ENCODE measurements at places on chromosomes 6 and 20.

DNA sequence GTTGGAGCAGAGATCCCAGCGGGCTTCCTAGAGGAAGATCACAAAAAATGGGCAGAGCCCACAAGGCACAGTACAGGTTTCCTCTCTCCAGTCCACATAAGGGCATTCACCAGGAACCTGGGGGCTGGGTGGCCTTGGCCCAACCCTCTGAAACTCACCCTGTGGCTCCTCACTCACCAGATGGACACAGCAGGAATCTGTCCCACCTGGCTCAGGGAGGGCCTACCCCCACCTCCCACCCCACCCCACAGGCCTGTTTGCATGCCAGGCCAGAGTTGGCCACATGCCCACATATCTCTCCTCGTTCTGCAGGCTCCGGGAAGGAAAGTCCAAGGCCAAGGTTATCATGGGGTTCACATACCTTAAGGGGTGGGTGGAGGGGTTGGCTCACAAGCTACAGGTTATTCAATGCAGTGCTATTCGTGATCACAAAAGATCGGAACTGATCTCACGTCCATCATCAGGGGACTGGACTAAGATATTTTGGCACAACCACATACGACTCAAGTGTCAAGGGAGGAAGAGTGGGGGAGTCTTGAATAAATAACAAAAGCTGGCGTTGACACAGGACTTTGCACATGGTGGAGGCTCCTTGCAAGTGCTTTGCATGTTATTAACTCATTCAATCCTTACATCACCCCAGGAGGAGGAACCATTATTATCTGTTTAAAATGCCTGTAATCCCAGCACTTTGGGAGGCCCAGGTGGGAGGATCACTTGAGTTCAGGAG, 13.0 kb downstream of the RIPOR3 start:
- no peak for DNase-seq
- no peaks in the 10 kb centered on the region for H3K36me3 ChIP-seq
- H3K27me3 ChIP-seq: no peaks in the 10 kb centered on the region
- no peak overlapping the region for H3K4me3 ChIP-seq
- H3K27ac ChIP-seq: no peak overlapping the region

DNA sequence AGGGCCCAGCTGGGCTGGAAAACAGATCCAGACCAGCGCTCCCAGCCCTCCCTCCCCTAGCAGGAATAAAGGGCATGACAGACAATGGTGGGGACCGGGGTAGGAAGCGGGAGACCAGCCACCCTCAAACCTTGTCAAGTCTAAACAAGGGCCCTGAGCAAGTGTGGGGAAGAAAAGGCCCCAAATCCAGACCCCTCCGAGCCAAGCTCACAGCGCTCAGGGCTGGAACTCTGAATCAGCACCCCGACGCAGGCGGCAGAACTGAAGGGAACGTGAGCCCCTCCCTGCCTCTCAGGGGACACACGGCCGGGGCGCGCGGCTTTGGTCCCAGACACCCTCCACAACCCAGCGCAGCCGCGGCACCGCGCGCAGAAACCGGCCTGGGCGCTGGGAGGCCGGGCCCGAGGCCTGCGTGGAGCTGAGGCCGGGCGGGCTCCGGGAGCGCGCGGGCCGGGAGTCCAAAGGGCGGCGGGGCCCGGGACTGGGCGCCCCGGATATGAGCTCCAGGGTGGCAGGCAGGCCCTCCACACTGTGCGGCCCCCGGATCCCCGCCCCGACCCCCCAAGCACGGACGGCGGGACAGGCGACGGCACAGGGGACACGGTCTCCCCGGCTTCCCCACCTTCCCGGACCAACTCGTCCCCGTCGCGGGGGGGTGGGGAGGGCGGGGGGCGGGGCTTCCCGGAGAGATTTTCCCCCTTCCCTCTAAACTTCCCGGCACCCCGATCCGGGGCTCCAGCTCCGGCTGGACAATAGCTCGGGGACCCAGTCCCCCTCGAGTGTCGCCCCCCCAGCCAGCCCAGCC, 641 bp downstream of the TEAD3 start:
- DNase-seq: no peak
- peak overlapping the region; percentile 98 for H3K27ac ChIP-seq
- no peaks in the 10 kb centered on the region for H3K27me3 ChIP-seq
- peak overlapping the region; percentile 96 for H3K4me3 ChIP-seq
- H3K4me1 ChIP-seq: peaks cover 42% of the 10 kb centered on the region
- peaks cover 4% of the 10 kb centered on the region for H3K36me3 ChIP-seq

DNA sequence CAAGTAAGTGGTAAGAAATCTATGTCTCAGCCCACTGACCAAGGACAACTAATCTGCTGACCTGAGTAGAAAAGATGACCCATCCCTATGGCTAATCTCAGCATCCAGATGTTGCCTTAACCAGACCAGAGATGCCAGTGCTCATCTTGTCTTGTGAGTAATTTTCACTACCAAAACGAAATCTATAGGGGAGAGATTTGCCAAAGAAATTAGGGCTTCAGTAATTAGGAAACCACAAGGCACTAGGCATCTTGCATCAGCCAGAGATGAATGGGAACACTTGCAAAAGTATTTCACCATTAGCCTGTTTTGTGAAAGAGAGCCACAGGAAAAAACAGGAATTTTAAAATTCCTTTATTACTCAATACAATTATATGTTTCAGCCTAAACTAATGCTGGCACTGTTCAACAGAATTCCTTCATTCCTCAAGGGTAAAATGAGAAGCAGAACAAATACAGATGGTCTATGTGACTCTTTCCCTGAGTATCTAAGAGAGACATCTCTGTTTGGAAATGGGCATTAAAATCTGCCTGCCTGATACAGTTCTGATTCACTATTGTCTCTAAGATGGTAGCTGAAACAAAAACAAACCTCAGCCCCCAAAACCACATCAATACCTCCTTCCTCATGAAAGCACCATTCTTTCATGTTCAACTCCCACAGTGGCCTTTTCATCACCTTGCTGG, 87.8 kb downstream of the GMDS start:
- DNase-seq: no peak
- no peaks in the 10 kb centered on the region for H3K36me3 ChIP-seq
- no peak overlapping the region for H3K4me3 ChIP-seq
- H3K4me1 ChIP-seq: peaks cover 5% of the 10 kb centered on the region

DNA sequence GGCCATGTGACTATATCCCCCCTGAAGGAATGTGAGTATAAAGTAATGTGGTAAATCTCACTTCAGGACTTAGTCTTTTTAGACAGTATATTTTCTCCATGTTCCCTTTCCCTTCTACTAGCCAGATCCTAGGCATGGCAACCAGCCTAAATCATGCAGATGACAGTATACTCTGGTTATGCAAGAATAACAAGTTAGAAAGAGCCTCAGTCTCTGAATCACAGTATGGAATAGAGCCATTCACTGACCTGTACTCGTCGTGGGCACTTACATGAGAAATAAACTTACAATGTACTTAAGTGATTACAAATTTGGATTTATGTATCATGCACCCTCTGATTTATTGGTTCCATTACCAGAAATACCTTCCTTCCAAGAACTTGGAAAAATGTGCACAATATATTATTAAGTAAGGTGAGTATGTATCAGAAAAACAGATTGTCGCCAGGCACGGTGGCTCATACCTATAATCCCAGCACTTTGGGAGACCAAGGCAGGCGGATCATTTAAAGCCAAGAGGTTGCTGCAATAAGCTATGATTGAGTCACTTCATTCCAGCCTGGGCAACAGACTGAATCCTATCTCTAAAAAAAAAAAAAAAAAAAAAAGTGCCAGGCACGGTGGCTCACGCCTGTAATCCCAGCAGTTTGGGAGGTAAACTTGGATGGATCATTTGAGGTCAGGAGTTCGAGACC, 25.1 kb upstream of the FAM8A1 start:
- no peaks in the 10 kb centered on the region for H3K27me3 ChIP-seq
- no peak overlapping the region for H3K4me3 ChIP-seq
- H3K27ac ChIP-seq: peak overlapping the region; percentile 70
- no peaks in the 10 kb centered on the region for H3K36me3 ChIP-seq
- no peak for DNase-seq

GRCh38 chr6:144418959-144419545, 133.9 kb downstream of the UTRN start:
- peaks cover 6% of the 10 kb centered on the region for H3K4me1 ChIP-seq
- no peak for DNase-seq
- H3K4me3 ChIP-seq: no peak overlapping the region
- no peaks in the 10 kb centered on the region for H3K27me3 ChIP-seq
- H3K36me3 ChIP-seq: peaks cover 20% of the 10 kb centered on the region

DNA sequence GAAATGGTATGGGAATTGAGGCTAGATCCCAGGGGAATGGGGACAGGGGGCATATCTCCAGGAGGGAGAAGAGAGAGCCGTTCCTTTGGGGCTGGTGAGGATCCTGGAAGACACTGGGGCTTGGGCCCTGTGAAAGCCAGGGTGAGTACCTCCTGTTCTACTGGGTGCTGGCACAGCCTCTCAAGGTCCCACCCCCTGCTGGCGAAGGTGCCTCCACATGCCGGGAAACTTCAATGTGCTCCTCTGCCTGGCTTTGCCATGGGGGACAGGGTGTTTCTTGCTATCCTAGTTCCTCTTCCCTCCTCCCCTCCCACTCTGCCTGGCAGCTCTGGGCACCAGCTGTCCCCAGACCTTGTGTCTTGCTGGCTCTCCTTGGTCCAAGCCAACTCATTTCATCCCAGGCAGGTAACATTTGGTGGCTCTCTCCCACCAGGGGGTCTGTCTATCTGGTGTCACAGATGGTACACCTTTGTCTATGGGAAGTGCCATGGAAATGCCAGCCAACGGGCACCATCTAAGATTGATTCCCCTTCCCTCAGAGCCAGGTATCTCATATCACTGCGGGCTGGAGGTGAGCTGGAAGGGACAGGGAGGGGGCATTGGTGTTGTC, 56.8 kb downstream of the MDGA1 start:
- no peaks in the 10 kb centered on the region for H3K36me3 ChIP-seq
- H3K27ac ChIP-seq: peak overlapping the region; percentile 82
- DNase-seq: no peak
- H3K4me1 ChIP-seq: peaks cover 56% of the 10 kb centered on the region
- no peak overlapping the region for H3K4me3 ChIP-seq

DNA sequence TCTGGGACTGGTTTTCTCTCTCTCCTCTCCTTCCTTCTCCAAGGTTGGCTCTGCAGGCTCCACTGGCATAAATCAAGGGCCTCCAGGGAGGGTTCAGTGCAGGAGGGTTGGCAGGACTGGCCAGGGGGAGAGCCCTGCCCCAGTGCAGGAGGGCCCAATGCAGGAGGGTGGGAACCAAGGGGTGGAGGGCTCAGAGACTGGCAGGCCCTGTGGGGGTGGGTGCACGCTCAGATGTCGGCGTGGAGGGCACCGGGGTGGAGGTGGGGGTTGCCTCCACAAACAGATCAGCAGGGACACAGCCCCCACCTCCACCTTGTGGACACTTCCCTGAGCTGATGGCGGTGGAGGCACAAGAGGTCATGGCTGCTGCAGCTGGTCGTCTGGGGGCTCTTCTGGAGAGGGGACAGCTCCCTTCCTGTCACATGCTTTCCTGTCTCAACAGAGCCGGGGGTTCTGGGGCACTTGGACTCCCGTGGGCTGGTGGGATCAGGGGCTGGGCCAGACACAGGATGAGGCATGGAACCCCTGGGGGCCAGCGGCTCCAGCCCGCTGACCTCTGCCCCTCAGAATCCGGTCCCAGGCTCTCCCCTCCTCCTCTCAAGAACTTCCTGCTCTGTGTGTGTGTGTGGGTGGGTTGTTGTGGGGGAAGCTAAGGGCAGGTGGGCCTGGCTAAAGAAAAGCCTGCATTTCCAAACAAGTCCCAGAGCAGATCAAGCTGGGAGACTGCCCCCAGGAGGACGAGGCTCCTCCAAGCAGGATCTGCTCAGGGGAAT, 2.7 kb upstream of the ABHD16B start:
- DNase-seq: no peak
- H3K4me3 ChIP-seq: no peak overlapping the region
- H3K36me3 ChIP-seq: peaks cover 29% of the 10 kb centered on the region
- H3K27me3 ChIP-seq: peaks cover 9% of the 10 kb centered on the region
- H3K27ac ChIP-seq: peak overlapping the region; percentile 22
- H3K4me1 ChIP-seq: peaks cover 42% of the 10 kb centered on the region

DNA sequence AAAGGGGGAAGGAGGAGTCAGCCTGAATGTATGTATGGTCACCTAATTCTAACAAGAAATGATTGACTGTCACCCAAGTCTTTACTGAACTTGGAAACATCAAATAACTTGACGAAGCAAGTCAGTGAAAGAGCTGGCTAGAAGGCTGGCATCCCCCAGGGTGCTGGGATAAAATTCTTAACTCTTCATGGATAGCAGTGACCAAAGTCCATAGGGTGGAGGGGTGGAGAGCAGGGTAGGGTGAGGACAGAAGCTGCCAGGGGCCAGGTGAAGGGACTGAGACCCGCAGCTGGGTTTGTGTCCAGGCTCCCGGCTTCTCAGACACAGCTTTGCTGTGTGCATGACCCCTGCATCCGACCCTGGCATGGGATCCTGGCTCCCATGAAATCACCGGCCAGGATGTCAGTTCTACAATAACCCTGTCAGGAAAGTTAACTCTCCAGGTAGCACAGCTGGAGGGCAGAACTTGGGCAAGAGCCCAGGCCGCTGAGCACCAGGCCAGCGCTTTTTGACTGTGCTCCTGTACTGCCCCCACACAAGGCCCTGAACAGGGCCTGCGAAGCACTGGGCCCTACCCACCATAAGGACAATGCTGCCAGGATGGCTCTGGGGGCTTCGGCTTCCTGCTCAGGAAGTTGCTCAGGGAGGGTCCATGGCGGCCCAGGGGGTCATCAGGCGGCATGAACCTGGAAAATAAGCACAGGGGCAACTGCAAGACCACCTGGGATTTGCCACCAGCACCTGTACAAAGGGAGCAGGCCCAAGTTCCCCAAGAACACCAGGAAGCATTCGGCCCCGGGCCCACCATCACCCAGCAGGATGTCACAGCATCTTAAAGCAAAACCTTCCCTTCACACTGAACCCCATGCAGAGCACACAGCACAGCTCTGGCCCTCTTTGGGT, 32.5 kb downstream of the ZC3H12D start:
- H3K27me3 ChIP-seq: peaks cover 73% of the 10 kb centered on the region
- H3K4me1 ChIP-seq: peaks cover 45% of the 10 kb centered on the region
- H3K4me3 ChIP-seq: no peak overlapping the region
- DNase-seq: no peak

DNA sequence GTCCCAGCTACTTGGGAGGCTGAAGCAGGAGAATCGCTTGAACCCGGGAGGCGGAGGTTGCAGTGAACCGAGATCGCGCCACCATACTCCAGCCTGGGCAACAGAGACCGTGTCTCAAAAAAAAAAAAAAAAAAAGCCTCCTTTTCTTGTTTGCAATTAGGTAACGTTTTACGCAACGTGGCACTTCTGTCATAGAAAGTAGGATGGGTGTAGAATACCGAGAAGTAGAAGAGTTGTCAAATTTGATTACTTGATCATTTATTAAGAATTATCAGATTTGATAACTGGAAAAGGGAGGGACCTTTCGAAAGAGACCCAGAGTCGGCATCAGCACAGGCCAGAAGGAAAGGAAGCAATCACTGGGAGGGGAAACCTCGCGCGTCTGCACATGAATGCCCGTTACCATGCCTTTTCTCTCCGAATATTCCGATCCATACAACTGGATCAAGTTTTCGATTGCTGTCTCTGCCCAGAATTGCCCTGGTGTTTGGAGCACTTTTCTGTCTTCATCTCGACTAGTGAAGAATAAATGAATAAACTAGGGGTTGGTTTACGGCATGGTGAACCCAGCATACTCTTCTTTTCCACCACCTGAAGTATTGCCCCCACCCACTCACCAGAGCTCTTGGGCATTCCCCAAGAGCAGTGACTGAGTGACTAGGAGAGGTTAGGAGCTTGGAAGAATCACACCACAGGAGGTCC, 4.5 kb upstream of the TFAP2D start:
- no peak overlapping the region for H3K4me3 ChIP-seq
- H3K27ac ChIP-seq: no peak overlapping the region
- H3K36me3 ChIP-seq: no peaks in the 10 kb centered on the region
- no peak for DNase-seq
- no peaks in the 10 kb centered on the region for H3K4me1 ChIP-seq
- peaks cover 4% of the 10 kb centered on the region for H3K27me3 ChIP-seq

Measured in esophagus squamous epithelium (tissue), 5 donors.